Spinal cord (tissue), 10 donors: ENCODE measurements at places on chromosomes 11 and 22. TPM values are rescaled to one million over a fixed set of nuclear protein-coding genes. Genes with fewer than 3 reads are reported as not detected.
A peak's percentile ranks its signal among the peaks of the same experiment; 100 is the strongest.

DNA sequence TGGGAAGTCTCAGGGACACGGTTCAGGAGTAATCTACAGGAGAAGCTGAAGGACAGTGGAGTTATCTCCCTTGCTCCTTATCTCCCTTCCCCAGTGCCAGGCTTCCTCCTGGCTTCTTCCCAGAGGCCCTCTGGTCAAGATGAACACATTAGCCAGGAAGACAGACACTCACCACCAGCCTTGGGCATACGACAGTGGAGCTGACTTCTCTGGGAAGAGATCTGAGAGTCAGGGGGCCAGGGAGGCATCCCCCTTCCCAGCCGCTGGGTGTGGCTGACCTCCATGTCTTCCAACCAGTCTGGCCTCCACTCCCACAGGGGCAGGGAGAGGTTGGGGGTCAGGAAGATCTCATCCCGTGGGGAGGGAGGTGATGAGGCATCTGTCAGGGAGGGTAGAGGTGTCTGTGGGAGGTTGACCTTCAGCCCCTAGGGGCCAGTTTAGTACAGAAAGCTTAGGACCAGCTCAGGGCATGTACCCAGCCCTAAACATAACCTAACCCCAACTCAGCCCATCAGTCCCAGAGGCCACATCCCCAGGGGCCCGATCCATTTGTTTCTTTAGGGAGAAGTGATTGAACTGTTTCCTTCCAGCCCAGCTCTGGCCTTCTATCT is 12.7 kb downstream of the ROBO4 start:
- peaks cover 6% of the 10 kb centered on the region for H3K36me3 ChIP-seq
- no peak for DNase-seq
- no peak overlapping the region for H3K27ac ChIP-seq

- H3K27me3 ChIP-seq: no peaks in the 10 kb centered on the region
- no peak overlapping the region for H3K4me3 ChIP-seq
- H3K27ac ChIP-seq: no peak overlapping the region
- H3K4me1 ChIP-seq: no peaks in the 10 kb centered on the region
- H3K36me3 ChIP-seq: no peaks in the 10 kb centered on the region
These were observed 1499.2 kb downstream of the LRRC4C start for GRCh38 chr11:39960206-39960605.

- H3K27ac ChIP-seq: no peak overlapping the region
- peak; percentile 46 for DNase-seq
- H3K4me3 ChIP-seq: no peak overlapping the region
- no peaks in the 10 kb centered on the region for H3K27me3 ChIP-seq
These were observed 29.3 kb upstream of the CABP7 start for GRCh38 chr22:29690476-29690875.

Gene C22orf42
- 1.8 TPM for total RNA-seq

- peaks cover 11% of the 10 kb centered on the region for H3K4me1 ChIP-seq
- peaks cover 16% of the 10 kb centered on the region for H3K36me3 ChIP-seq
- H3K27ac ChIP-seq: no peak overlapping the region
- DNase-seq: no peak
- peaks cover 9% of the 10 kb centered on the region for H3K27me3 ChIP-seq
- no peak overlapping the region for H3K4me3 ChIP-seq
These were observed 6.6 kb downstream of the ZBTB16 start for GRCh38 chr11:114066046-114066648.

Gene LMNTD2
- total RNA-seq: 0.79 TPM

DNA sequence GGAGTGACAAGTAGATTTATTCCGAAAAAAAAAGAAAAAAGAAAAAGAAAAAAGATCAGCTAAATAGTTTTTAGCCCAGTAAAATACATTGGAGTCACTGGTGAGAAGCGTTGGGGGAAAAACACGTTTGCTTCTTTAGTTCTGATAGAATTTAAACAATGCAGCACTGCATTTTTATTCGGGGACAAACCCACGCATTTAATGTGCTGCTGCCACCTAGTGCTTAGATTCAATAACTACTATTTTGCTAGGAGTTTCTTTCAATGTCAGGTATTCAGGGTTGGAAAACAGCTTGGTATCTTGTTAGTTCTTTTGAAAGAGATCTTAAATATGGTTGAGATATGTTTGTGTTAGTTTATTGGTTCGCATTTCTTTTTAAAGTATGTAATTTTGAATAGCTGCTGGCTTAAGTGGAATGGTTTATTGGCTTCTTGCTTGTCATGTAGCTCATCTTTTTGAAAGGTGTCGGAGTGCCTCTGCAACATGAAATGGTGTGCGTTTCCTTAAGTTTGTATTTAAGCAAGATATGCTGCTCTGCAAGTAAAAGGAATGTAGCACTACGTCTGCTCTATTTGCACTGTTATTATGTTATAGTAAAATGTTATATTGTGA is 41.9 kb downstream of the SVIP start:
- no peak overlapping the region for H3K4me3 ChIP-seq
- no peaks in the 10 kb centered on the region for H3K36me3 ChIP-seq
- H3K27ac ChIP-seq: no peak overlapping the region
- no peak for DNase-seq

- no peak overlapping the region for H3K27ac ChIP-seq
- peaks cover 7% of the 10 kb centered on the region for H3K27me3 ChIP-seq
- H3K4me1 ChIP-seq: peaks cover 44% of the 10 kb centered on the region
These were observed 77.8 kb downstream of the CDKN1C start for GRCh38 chr11:2807801-2808241.

DNA sequence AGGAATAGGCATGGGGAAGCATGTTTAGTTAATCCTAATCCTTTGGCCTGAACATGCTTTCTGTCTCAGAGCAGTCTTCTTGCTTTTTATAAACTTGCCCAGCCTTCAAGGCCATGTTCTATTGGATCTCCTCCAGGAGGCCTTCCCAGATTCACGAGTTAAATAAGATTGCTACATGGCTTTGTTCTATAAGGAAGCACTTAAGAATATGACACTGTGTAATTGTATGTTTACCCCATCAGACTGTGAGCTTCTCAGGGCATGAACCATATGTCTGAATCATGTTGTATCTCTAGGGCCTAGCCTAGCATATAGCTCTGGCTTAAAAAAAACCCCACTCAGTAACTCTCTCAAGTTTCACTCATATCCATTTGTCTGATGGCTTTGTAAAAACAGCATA is 26.4 kb upstream of the UCP3 start:
- H3K36me3 ChIP-seq: peaks cover 32% of the 10 kb centered on the region
- no peak overlapping the region for H3K4me3 ChIP-seq
- H3K4me1 ChIP-seq: no peaks in the 10 kb centered on the region
- DNase-seq: no peak

DNA sequence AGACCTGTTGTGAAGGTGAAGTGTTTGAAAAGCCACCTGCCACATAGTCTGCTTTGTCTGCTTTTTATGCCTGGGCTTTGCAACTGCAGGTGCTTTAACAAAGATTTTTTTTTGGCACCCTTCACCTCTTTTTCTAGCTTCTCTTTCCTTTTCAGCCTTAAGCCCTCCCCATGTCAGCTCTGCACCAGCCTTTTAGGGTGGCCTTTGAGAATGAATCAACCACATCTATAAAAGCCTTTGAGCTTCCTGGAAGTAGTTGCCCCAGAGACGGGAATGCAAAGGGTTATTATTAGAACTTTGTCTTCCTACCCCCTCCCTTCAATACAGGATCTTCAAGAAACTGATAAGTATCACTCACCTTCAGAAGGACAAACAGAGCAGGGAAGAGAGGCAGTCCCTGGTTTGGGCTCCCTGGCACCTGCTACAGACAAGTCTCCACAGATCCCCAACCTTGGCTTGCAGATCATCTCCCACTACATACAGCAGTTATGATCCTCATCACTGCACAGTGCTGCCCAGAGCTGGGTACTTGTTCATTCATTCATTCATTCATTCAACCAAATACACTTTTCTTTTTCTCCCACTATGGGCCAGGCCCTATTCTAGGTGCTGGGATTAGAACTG is 8.0 kb downstream of the PVALB start:
- no peaks in the 10 kb centered on the region for H3K36me3 ChIP-seq
- no peaks in the 10 kb centered on the region for H3K4me1 ChIP-seq
- H3K27ac ChIP-seq: no peak overlapping the region
- DNase-seq: no peak

DNA sequence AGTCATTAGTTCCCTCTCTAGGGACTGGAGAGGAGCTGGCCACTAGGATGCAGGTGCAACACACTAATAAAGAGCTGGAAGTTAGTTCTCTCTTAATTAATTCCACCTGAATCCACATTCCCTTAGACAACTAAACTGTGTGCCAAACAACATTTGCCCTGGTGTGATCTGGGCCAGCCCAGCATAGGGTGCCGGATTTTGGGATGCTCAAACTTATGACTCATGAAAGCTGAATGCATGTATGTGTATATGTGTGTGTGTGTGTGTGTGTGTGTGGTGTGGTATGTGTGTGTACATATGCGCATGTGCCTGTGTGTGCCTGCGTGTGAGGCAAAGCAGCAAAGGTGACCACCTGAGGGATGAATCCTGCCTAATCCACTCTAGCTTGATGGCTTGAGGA is 110.7 kb downstream of the EHF start:
- no peaks in the 10 kb centered on the region for H3K27me3 ChIP-seq
- no peak overlapping the region for H3K27ac ChIP-seq
- DNase-seq: no peak
- H3K36me3 ChIP-seq: no peaks in the 10 kb centered on the region

Gene P2RX3
- 11.4 TPM for total RNA-seq

Gene APOA5
- total RNA-seq: not detected

DNA sequence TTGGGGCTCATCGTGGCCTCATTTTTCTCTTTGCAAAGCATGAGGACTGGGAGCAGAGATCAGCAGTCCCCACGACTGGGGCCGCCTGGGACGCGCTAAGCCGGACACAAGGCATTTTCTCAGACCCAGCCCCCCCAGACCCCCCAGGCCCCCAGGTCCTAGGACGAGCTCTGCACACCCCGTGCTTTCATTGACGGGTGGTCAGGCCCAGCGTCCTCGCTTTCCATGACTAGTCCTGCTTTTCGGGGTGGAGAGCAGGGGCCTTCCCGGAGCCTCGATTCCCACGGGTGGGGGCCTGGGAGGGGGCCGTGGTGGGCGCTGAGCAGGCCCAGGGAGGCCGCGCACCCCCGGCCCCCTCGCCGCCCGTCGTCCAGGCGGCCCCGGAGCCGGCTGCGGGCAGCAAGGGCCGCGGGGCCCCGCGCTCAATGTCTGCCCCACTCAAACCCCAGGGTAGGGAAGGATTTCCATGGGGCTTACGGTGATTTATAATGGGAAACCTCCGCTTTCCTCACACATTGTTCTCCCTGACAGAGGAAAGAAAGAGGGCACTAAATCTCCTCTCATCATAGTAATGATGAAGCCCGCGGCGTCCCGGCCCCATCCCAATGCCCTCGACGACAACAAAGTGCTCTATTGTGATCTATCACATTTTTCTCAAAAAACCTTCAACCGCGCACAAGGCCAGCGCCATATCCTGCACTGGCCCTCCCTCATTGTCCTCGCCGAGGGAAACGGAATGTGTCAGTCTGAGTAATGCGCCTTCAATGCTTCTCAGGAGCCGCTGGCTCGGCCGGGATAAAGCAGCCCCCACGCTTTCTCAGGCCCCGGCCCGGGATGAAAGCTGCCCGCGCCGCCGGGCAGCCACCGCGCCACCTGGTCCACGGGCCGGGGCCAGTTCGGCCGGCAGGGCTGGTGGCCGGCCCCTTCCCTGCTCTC is 10.4 kb upstream of the LINC01488 start:
- no peaks in the 10 kb centered on the region for H3K36me3 ChIP-seq
- H3K4me3 ChIP-seq: no peak overlapping the region

Gene WNT11
- total RNA-seq: 1.9 TPM

GRCh38 chr22:47386812-47387510 is 624.5 kb downstream of the TBC1D22A start:
- H3K4me1 ChIP-seq: peaks cover 20% of the 10 kb centered on the region
- no peak overlapping the region for H3K27ac ChIP-seq
- no peak overlapping the region for H3K4me3 ChIP-seq
- DNase-seq: no peak

Gene ART1
- total RNA-seq: not detected

DNA sequence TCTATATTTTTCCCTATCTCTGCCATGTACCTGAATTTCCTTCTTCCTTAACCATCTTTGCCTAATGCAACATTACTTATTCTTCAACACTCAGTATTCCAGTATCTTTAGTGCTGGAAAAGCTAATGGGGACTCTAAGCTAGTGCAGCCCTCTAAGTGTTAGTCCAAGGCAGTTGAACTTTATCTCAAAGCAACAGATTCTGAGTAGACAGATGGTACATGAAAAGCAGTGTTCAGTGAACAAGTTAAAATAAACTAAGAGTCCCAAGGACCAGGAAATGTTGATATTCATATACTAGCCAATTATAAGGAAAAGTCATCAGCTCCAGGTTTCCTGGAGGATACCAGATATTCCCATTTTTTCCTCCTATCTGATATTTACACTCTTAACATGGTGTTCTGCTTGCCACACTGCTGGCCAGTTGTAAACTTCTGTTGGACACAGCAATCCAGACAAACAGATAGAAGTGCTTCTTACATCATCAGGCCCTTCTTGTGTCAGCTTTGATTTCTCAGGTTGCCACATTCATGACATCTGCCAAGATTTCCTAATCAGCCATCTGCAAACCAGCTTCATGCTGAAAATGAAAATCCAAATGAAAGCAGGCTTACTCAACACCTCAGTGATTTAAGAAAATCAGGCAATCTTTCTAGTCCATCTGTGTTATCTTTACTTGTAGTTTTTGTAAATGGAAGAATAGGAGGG is 255.9 kb upstream of the POU2AF2 start:
- no peak overlapping the region for H3K4me3 ChIP-seq
- no peak for DNase-seq
- H3K27me3 ChIP-seq: no peaks in the 10 kb centered on the region

Gene ZDHHC8
- total RNA-seq: 13.9 TPM

- no peak for DNase-seq
- no peak overlapping the region for H3K27ac ChIP-seq
- peaks cover 28% of the 10 kb centered on the region for H3K36me3 ChIP-seq
- peaks cover 3% of the 10 kb centered on the region for H3K4me1 ChIP-seq
- no peaks in the 10 kb centered on the region for H3K27me3 ChIP-seq
These were observed 17.3 kb downstream of the COMMD9 start for GRCh38 chr11:36271794-36272407.

DNA sequence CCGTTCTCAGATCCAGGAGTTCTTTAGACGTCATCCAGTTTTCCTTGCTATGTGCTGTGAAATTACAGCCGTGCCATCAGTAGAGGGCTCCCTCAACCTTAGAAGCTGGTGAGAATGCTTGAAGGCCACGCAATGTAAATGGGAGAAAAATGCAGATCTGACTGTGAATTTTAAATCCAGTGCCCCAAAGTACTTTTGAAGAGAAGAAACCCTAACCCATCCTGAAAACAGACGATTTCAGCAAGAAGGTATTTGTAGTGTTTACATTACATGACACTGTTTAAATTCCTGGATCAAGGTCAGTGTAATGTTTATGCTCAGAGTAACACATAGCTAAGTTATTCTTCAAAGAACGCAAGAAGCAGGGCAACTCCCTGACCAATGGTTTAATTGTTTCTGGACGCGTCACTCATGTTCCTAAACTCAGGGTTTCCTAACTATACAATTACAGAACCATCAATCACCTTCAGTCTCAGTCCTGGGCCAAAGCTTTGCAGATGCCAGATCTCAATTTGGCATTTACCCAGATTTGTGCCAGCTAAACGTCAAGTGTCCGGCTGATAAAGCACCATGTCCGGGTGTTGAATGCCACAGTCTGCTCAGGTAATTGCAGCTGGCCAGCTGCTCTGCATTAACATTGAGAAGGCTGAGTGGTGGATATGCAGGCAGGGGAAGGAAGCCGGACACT is 38.2 kb downstream of the ADAMTS8 start:
- H3K4me3 ChIP-seq: no peak overlapping the region
- no peak for DNase-seq
- no peaks in the 10 kb centered on the region for H3K36me3 ChIP-seq
- H3K27ac ChIP-seq: no peak overlapping the region
- no peaks in the 10 kb centered on the region for H3K27me3 ChIP-seq
